NCI-H1092 (cell line): ENCODE measurements at places on chromosomes 1 and 21.

- DNase-seq, result no peak
These were observed 16.5 kb upstream of the FOXO6 start for GRCh38 chr1:41344708-41345159.

DNA sequence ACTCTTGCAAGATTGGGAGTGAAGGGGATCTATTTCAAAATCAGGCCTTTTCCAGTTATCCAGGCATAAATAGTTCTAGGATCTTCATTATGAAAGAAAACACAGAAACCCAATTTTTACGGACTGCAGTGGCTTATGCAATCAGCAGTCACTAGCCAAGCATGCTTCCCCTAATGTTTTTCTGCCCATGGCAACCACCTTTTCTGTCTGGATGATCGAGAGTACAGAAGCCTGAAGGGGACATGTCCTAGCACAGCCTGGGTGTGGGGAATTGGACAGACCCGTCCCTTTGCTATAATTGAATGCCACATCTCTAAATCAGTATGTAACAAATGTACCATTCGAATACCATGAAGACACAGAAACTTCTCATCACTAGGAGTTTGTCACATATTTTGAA is 29.8 kb upstream of the NCAM2 start:
- no peak for DNase-seq

DNA sequence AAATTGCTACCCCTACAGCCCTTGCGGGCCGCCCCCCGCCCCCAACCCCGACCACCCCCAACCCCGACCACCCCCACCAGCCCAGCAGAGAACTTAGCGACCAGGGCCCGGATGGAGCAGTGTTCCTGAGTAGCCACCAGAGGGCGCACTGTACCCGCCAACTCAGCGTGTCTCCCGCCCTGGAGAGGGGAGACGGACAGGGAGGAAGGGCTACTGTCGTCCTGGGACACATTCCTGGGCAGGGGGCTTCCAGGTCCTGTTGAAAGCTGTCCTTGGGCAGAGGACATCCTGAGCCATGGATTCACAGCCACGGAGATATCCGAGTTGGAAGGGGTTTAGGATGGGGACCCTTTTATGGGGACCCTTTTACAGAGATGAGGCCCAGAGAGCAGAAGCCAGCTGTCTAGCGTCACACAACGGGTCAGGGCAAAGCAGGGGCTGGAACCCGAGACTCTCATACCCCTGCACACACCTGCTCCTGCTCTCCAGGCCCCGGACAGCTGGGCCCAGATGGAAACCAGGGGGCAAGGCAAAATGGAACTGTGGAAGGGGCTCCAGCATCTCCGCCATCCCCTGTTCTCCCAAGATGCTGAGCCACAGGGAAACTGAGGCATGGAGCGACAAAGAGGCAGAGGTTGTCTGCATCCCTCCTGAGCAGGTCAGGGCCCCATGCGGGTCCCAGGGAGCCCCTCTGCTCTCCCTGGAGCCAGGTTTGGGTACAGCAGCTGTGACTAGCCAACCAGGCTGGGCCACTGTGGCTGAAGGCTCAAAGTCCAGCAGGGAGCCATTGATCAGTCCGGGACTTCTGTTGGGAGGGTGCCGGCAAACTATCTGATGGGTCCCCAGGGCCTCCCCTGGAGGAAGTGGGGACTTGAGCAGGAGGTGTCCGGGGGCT is 25.0 kb upstream of the LAPTM5 start:
- DNase-seq, result peak; percentile 67

GRCh38 chr21:40381111-40381510 is 465.8 kb downstream of the DSCAM start:
- DNase-seq, result no peak

DNA sequence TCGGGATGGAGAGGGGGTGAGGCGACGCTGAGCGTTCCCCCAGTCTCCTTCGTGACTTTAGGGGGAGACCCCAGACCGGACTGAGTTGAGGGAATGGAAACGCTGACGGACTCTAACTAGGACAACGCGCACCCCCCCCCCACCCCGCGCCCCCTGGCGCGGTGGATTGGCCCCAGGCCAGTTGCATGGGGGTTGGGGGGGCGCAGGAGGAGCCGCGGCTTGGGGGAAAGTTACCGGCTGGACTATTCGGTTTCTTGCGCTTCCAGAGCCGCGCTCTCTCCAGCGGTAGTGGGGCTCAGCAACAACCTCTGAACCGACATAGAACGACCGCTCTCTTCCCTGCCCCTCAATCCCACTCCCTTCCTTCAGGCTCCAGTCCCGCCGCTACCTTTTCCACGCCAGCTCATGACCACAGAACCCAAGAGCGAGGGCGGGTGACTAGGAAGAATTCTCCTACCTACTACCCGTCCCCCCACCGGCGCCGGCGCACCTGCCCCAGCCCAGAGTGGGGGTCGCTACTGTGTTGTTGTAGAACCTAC is 694 bp downstream of the ZBTB7B start:
- DNase-seq, result peak; percentile 25

- no peak for DNase-seq
These were observed 185.1 kb upstream of the GREM2 start for GRCh38 chr1:240797050-240797449.

DNA sequence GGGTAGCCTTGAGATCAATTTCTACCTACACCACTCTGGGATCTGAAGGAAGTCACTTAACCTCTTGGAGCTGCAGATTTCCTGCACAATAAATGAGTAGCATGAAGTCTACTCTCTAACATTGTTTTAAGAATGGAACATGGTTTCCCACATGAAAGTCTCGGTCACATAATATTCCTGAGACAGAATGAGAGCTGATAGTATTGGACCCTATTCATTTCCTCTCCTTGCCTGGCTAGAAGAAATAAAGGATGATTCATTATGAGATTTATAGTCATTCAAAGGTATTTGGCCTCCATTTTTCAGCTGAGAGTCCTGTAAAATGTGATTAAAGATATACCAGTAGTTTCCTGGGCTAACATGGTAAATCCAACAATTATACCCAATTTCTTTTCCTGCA is 56.7 kb downstream of the ARHGAP29 start:
- DNase-seq, result no peak

DNA sequence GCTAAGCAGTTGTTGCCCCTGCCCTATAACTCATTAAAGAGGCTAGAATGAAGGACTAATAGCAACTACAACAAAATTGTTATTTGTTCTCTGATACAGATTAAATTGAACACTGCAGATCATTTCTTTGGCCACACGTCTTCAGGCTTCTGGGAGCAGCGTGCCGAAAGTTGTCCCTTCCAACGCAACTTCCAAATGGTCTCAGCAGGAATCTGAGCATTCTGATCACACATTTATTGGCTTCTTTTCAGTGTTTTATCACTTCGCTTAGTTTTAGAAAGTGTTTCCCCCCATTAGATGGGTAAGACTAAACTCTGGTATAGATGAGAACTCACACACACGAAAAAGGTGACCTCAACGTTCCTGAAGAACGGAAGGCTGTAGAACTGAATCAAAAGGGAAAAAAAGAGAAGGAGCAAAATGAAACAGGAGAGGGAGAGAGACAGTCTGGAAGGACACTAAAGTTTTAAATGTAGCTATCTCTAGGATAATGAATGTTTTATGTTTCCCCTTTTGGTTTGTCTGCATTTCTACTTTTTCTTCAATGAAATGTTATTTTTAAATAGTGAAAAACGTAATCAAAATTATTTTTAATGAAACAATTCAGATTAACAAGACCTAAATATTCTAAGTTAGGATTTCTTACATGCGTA is 336.5 kb downstream of the RRAGC start:
- DNase-seq, result no peak

DNA sequence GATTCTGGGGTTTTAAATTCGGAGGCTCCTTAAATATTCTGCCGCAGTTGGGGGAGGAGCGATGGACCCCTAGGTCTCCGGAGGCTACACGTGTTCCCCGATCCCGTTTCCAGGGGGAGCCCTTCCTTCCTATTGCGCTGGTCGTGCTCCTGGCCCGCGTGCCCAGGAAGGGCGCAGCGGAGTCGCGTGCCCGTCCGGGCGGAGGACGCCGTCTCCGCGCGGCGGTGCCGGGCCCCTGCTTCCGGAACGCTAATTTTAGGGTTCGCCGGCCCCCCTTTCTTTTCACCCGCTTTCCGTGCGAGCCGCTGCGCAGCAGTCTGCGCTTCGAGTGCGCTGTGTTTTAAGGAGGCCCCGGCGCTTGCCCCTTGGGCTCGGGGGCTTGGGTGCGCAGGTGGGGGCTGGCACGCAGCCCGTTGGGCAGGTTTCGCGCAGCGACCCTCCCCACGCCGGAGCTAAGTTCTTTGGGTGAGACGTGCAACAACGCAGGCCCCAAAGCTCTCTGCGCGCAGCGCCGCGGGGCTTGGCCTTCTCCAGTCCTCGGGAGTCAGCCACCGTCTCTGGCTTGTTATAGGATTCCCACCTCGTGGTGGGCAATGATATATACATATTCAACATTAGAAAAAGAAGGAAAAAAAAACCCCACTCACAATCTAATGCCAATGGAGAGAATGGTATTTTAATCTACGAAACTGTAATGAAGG is 43.5 kb upstream of the DNAJC6 start:
- peak; percentile 55 for DNase-seq

GRCh38 chr21:31329456-31330143 is 14.5 kb downstream of the TIAM1 start:
- DNase-seq, result no peak

DNA sequence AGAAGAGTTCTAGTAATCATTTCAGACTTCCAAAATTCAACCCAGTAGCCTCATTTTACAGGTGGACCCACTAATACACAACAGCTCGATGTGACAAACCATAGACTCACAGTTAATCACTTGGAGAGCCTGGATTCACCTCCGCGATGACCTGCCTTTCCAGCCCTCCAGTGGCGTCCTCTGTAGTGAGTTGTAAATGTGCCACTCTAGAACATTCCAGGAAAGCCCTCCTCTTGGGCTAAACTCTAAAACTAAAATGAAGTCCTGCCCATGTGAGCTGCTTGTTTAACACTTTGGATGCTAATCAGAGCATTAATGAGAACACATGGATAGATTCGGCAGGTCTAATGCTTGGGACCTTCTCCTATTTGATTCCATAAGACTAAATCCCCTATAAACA is 140.7 kb downstream of the DHRS3 start:
- DNase-seq, result no peak
